ENCODE measurements at places on chromosomes 7 and 10.

DNA sequence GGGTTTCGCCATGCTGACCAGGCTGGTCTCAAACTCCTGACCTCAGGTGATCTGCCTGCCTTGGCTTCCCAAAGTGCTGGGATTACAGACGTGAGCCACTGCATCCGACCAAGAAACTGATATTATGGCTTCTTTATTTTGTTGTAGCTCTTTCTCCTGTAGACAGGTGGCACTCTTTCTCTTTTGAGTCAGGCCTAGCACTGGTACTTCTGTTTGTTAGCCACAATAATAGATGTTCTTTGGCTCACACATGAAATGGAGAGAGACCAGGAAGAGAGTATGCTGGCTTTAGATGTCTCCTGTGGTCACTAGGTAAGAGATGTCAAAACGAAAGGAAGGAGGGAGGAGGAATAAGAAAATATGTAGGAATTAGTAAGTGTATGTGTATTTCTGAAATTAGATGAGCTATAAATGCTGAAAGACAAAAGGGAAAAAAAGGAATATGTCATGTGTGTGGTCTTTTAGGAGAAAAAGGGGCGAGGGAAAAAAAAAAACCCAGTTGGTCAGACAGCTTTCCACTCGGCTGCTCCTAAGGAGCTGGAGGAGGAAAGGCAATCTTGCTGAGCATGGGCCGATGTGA, 78.7 kb downstream of the CLEC2L start:
- DNase-seq: no peak

DNA sequence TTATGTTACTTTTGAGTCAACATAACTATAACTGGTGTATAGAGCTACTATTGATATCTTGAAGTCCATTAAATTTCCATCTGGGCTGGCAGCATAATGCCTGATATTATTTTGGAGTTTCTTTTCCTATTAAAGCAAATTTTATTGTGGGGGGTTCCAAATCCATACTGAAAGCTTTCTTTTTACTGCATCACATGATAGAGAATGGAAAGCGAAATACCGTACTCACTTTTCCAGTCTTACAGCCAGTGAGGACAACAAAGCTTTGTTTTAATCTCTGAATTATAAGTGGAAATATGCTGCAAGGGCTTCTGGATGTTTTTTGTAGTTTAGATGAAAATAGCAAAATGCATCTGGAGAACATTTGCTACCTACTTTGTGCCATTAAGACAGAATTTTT, 477.5 kb upstream of the SEMA3D start:
- no peak for DNase-seq

DNA sequence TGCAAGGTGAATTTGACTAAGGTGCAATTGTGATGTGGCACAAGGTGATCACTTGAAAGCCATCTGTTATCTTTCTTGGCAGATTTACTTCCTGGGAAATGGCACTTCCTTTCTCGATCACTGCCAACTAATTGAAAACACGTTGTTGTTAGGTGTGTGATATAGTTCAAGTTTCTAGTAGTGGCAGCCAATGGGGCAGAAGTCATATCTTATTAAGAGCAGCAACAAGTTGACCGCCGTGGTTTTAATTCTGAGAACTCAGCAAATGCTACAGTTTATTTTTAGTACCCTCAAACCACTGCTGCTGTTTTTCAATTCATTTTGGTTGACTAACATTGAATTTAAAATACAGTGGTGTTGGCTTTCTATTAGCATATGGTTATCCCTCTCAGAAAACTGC, 1.6 kb downstream of the CHN2 start:
- no peak for DNase-seq

DNA sequence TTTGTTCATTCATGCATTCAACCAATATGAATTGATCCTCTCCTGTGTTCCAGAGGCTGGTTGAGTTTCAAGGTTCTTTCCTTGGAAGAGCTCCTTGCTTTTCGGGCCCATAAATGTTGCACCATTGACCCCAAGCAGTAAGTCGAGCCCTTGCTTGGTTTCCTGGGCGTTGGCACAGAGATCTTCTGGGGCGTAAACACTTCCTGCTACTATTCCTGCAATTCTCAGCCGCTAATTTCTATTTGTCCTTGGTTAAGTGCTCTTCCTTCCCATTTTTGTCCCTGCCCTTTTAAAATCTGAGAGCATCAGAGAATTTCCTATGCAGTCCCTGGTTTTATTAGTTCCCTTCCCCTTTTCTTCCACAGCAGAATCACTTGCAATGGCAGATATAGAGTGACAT, 44.1 kb upstream of the ADRB1 start:
- no peak for DNase-seq

- no peak for DNase-seq
Measured at GRCh38 chr7:45085619-45086200, 3.1 kb downstream of the NACAD start.

DNA sequence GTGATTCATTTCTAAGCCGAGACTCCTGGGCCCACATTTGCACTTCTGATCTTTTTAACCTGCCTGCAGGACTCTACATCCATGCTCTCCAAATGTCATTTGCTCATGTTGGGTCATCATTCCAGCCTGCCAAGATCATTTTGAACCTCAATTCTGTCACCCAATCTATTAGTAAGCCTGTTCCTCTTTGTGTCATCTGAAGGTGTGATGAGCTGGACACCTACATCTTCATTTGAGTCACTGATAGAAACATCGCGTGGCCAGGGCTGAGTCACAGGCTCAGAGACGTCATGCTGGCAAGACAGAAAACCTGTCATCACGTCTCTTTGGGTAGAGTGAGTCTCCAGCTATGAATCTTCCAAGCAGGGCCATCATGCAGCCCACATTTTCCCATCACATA, 65.3 kb upstream of the SLF2 start:
- DNase-seq: no peak

- DNase-seq: no peak
Measured at GRCh38 chr10:56856569-56856968, 495.5 kb upstream of the ZWINT start.

Data from stimulated activated CD8-positive, alpha-beta memory T cell treated with anti-CD3 and anti-CD28 coated beads, Interleukin-12 subunit alpha, Interleukin-12 subunit beta, amount 100 ng/mL, for 4 hours (primary cell).